ENCODE measurements at places on chromosomes 1 and 21. TPM values are rescaled to one million over a fixed set of nuclear protein-coding genes. Genes with fewer than 3 reads are reported as not detected.

GRCh38 chr1:226533220-226533619 is 15.3 kb upstream of the STUM start:
- DNase-seq = no peak

GRCh38 chr21:26127918-26128317 is 42.7 kb downstream of the APP start:
- DNase-seq = no peak

- DNase-seq = no peak
These were observed 19.2 kb upstream of the PEF1 start for GRCh38 chr1:31663622-31664452.

DNA sequence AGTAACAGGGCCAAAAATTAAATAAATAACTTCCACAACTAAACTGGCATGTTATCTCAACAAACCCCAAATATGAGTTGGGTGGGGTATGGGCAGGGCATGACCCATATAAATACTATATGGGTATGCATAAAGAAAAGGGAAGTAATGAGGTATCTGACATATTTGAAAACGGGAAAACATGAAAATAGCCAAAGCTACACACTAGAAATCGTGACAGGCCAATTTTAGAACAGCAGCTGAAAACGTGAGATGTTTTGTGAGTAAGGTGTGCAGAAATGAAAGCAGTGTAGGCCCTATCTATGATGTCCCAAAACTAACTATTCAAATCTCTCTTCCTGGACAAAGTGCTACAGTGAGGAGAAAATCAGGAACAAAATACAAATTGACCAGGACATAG is 537.9 kb upstream of the NR5A2 start:
- DNase-seq = no peak

GRCh38 chr1:89733748-89734147 is 87.1 kb upstream of the LRRC8D start:
- DNase-seq = no peak

DNA sequence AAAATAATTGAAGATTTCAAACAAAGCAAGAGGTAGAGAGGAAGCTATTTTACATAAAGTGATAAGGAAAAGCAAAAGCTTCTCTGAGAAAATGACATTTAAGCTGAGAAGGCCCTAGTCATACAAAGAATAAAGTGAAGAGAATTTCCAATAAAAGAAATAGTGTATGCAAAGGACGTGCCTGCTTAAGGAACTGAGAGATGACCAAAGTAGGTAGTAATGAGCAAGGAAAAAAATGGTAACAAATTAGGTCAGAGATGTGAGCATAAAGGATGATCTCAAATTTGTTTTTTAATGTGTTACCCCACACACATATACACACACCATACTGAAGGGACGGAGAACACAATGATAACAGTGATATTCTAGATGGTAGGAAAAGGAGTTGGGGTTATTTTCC is 46.4 kb downstream of the NRIP1 start:
- no peak for DNase-seq

Gene SFN
- 1,060 TPM for total RNA-seq

GRCh38 chr1:70093250-70093975 is 112.0 kb downstream of the LRRC40 start:
- DNase-seq = no peak

GRCh38 chr1:22030473-22030872 is 22.0 kb upstream of the CDC42 start:
- no peak for DNase-seq

DNA sequence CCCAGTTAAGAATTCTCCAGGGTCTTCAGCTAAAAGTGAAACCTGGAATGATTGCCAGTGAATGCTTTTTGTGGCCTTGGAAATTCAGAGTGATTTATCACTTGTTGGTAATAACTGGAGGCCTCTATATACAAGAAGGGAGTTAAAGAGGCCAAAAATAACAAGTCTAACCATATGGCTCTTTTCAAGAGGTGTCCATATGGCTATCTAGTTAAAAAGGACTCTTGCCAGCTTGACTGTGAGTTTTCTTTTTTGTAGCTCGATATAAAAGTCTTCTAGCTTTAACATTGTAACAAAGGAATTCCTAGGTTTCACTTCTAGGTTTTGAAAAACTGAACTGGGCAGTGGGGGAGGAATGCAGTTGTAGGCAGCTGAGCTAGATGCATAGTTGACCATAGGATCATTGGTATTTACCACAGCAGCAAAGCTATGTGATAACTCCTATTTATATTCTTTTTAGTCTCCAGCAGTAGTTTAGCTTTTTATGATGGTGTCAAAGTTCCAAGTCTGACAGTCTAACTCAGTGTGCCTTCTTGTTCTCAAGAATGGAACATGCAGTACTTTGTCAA is 44.4 kb downstream of the CACHD1 start:
- DNase-seq = no peak

- no peak for DNase-seq
These were observed 798.9 kb downstream of the BRINP3 start for GRCh38 chr1:189678779-189679178.

- no peak for DNase-seq
These were observed 8.1 kb downstream of the PSRC1 start for GRCh38 chr1:109274533-109275476.

DNA sequence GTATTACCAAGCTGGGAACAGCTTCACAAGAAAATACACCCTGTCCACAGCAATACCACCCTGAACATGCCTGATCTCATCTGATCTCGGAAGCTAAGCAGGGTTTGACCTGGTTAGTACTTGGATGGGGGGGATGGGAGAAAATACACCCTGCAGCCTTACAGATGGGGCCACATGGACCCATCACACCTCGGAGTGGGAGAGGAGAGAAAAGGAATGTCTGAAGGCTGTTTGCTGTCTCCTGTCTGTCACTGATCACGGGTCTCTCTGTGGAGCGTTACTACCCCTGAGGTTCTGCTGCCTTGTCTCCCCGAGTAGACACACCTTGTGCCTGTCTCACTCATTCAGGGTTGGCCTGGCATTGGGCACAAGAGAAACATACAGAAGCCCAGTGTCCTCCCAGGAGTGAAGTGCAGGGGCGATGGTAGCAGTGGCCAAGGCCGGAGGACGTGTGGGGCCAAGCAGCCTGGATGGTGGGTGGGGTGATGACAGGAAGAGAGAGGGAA is 48.0 kb downstream of the TEX35 start:
- DNase-seq = no peak

GRCh38 chr1:22615886-22616285 is 20.5 kb upstream of the C1QA start:
- DNase-seq = no peak

- no peak for DNase-seq
These were observed 36.3 kb downstream of the CLCA1 start for GRCh38 chr1:86504895-86505563.

Gene GSTM5
- not detected for total RNA-seq

DNA sequence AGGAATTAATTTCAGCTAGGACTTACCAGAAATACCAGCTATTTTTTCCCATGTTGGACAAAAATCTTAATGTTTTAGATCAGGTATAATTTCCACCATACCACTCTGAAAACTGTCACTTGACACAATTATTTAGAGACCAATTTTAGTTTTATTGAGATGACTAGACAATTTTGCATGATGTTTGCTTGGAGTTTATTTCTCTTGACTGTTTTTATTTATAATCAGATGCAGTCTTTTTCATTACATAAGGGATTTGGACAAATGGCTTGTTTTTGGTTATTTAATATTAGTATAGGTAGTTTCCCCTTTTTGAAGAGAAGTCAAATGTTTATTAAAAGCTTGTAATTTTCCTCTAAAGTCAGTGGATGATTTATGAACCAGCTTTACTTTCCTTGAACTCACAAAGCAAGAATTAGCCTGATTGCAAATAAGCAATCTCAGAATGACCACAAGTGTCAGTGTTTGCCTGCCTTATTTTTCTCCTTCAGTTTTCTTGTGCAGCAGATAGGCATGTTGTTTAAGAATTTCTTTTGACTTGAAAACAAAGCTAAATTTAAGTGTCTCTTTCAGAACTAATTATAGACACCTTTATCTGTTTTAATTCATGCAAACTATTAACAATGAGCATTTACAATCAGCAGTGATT is 3.8 kb upstream of the B3GALT2 start:
- DNase-seq = no peak

- DNase-seq = no peak
These were observed 53.4 kb upstream of the GJB5 start for GRCh38 chr1:34701326-34702060.

DNA sequence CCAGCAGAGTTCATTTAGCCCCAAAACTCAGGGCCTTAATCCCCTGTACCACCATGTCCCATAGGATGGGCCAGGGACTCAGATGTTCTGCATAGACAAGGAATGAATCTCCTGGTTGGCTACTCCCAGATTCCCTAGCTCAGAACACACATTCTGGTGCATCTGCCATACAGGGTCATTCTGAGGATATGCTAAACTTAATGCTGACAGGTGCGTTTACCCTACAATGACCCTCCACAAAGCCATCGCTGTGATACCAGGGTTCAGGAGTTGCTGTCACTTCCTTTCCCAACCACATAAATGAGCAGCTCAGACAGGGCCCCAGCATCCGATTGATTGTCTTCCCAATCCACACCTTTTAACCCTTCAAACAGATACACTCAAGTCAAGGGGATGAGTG is 32.0 kb upstream of the HHAT start:
- DNase-seq = no peak

Gene LIPI
- total RNA-seq = not detected

GRCh38 chr1:7006996-7007871 is 222.0 kb downstream of the CAMTA1 start:
- DNase-seq = no peak

GRCh38 chr1:246032984-246033383 is 474.1 kb downstream of the SMYD3 start:
- no peak for DNase-seq

DNA sequence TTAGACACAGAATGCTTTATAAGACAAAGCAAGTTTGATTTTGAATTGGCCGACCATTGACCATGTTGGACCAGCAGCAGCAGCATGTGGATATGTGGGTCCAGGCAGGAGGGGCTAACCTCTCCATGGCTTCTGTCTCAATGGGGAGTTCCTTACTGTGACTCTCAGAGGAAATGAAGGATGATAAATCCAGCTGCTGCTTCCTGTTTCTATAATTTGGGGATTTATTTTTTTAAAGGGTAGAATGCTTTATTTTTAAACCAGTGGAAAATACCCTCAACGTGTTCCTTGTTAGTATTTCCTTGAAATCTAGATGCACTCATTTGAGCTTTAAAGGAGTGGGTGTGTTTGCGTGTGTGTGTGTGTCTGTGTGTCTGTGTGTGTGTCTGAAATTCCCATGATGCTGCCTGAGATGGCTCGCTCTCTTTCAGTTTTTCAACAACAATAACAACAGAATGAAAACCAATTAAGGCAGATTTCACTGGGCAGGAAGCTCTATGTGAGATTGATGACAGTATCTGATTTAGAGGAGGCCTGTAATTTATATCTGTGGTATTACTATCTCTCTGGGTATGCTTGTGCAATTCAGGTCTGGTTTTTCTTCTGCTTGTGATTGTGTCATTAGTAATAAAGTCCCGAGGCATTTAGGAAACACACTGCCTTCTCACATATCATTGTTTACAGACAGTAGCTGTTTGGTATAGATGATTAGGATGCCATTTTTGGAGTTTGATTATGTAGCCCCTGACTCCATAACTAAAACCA is 86.1 kb upstream of the ZNF326 start:
- no peak for DNase-seq

Gene PTGFR
- not detected for total RNA-seq

Gene INAVA
- 45.6 TPM for total RNA-seq

DNA sequence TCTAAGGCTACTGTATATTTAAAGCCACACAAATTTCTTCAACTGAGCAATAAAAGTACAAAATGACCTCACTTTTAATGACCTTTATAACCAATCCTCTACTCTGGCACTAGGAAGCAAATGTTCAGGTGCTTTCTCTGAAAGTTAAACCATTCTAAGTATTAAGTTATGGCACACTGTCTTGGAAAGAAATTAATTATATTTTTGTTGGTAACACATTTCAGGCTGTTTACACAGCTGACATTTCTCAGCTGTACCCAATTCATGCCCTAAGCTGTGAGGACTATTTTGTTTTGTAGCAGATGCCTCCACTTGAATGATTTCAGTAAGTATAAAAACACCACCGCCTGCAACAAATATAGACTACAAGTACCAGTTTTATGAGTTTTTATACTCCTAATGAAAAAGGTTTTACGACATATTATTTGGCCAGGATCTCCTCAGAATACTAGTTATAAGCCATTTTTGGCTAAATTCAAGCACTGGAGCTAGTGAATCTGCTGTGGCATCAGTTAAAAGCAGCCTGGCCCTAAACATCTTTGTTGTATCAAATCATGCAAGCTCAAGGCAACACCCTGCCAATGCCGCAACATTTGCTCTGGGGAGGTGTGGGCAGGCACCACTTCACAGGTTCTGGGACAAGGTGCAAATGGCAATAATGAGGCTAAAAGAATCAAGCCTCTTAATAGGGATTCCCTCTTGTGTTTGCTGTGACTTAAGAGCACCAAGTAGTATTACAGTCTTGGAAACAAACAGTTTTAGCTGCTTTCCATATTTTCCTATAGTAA is 228.4 kb upstream of the DMRTA2 start:
- DNase-seq = no peak
